ENCODE measurements at places on chromosomes 12 and 14.

DNA sequence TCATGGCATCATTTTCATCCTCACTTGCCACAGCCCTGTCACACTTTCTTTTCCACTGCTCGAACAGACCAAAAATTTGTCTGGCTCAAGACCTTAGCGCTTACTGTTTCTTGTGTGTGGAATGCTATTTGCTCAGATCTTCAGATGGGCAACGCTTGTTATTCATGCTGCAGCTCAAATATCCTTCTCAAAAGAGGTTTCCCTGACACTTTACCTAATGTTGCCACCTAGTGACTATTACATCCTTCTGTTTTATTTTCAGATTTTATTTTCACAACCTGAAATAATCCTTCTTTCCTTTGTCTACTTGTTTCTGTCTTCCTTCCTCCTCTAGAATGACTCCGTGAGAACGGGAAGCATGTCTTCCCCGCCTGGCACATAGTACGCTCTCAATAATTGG, 5.6 kb downstream of the FBXO33 start:
- no peak for DNase-seq

- no peak for DNase-seq
These were observed 122.0 kb downstream of the RAD51B start for GRCh38 chr14:67941456-67942018.

- no peak for DNase-seq
These were observed 117.5 kb downstream of the ANO2 start for GRCh38 chr12:5827591-5827990.

DNA sequence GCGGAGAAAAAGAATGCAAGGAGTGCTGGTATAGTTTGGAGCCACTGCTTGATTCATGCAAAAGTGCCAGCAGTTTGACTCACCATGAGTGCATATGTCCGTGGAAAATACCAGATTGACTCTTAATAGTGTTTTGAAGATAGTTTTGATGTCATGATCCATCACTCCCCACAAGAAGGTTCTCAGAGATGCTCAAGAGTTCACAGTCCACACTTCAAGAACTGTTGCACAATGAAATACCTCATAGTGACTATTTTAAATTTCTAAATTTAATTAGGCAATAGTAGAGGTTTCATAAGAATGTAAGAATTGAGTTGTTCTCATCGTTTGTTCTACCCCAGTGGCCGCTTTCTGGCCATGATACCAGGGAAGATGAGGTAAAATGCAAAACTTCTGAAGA, 286.6 kb upstream of the RGS6 start:
- no peak for DNase-seq
